ENCODE measurements at places on chromosomes 2 and 18.

GRCh38 chr2:46802665-46803546 is 112.7 kb downstream of the MCFD2 start:
- DNase-seq: no peak

- no peak for DNase-seq
These were observed 29.2 kb upstream of the KCNS3 start for GRCh38 chr2:17849275-17849674.

- DNase-seq: no peak
These were observed 670.7 kb upstream of the ZNF804A start for GRCh38 chr2:183927406-183928325.

DNA sequence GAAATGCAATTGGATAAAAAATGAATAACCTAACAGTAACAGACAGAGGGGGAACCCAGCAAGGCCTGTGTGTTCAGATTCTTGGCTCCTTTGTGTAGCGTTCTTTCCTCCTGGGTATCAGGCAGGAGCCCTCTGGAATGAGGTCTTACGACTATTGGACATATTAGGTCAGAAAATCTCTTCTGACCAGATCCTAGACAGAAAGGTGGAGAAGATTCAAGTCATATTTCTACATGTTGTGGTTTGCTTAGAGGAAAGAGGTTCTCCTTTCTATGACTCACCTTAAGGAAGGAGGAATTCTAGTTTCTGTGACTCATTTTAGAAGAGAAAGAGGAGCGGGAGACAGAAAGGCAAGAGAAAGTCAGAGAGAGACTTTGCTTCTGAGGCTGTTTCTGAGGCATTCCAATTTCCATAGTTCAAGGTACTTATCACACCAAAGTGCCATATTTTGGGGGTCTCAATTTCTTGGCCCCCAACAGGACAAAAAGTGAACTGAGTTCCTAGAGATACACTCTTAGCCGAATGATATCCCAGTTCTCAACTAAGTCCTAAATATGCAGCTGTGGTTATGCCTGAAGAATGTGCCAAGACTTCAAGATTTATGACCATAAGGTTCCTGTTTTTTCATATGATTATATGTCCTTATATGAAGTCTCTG is 618.6 kb downstream of the ZEB2 start:
- DNase-seq: no peak

DNA sequence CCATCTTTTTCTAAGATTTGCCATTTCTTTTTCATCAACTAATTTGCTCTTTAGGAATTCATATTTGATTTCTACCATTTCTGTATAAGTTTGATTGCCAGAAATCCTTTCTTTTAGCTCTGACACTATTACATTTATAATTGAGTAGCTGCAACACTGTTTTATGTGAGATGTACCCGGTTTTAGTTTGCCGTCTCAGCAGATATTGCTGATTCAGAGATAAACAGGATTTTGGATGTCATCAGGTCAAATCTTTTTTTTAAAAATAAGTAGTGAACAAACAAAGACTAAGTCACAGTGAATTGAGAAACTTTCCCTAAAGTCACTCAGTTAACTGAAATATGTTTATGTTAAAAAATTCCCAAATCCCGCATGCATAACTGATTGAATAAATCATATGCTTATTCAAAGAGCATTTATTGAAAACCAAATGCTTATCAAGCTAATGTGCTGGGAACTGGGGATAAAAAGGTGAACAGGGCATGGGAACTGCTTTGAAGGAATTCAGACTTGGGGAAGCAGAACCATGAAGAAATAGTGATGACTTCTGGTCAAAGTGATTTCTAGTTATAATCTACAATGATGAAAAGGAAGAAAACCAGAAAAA is 19.5 kb upstream of the CCDC102B start:
- no peak for DNase-seq

DNA sequence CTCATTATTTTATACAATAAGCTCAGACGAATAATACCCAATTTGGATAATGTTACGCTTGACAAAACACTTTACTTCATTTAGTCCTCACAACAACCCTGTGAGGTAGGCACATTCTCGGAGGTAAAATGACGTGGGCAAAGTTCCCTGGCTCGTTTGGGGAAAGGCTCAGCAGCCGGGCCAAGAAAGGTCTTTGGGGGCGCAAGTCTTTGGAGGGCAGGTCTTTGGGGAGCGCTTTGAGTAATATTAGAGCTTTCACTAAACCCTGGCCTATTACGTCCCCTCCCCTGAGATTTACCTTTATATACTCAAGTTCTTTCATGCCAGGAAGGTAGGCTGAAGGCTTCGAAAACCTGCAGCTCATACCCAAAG is 427 bp downstream of the RBKS start:
- DNase-seq: no peak

DNA sequence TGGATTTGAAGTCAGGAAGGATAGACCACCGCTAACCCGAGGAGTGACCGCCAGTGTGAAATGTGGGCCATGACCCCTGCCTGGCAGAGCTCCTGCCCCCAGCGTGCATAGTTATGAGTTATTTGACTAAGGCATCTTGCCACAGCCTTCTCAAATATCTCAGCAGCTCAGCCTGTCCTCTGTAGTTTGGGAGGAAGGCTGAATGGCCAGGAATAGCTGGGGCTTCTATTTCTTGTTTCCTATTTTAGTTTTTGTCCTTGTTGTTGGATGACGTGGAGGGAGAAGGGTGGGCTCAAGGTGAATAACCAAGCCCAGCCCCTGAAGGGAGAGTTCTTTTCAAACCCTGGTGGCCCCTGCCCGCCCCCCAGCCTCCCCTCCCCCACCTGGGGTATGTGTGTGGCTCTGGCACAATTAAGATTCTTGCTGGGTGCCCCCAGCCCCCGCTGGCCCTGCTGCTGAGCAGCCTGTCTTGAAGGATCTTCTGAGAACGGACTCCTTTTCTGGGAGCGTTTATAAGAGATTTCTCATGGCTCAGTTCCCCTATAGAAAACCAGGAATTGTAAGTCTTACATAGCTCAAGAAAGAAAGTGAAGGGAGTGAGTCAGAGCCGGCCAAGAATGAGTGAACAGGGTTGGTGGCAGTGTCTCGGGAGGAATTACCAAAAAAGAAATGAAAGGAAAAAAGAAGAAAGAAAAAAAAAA is 157.4 kb downstream of the GLI2 start:
- no peak for DNase-seq

- no peak for DNase-seq
These were observed 7.8 kb upstream of the MYCN start for GRCh38 chr2:15932394-15933183.

DNA sequence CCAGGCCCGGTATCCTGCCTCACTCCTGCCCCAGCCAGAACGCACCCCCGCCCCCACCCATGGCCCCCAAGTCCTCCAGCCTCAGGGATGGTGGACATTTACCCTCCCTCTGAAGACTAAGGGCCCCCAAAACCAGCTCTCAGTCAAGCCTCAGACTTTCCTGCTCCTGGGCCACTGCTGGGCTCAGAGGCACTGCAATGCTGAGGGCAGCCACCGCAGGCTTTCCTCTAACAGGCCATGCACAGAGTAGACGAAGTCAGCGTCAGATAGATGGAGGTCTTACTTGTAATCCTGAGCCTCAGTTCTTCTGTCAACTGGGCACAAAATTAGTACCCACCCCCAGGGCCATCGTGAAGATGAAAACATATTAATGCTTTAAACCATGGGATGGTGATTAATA is 92.6 kb downstream of the TTC32 start:
- no peak for DNase-seq

DNA sequence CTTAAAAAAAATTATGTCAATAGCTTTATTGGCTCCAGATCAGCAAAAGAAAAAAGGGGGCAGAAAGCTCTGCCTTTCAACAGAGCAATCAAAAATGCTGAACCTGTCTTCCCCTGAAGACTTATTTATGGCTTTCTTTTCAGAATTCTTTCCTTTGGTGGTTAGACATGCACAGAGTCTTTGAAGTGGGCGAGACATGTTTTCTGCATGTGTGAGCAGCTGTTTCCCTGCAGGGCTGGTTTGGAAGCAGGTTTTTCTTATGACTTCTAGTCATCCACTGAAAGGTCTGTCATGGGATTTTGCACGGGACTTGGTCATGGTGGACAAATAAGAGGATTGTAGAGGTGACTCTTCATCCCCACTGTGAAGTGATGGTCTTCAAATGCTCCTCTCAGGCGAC is 160.3 kb downstream of the VAPA start:
- DNase-seq: no peak

- no peak for DNase-seq
These were observed 225.4 kb upstream of the ID2 start for GRCh38 chr2:8456151-8457091.

DNA sequence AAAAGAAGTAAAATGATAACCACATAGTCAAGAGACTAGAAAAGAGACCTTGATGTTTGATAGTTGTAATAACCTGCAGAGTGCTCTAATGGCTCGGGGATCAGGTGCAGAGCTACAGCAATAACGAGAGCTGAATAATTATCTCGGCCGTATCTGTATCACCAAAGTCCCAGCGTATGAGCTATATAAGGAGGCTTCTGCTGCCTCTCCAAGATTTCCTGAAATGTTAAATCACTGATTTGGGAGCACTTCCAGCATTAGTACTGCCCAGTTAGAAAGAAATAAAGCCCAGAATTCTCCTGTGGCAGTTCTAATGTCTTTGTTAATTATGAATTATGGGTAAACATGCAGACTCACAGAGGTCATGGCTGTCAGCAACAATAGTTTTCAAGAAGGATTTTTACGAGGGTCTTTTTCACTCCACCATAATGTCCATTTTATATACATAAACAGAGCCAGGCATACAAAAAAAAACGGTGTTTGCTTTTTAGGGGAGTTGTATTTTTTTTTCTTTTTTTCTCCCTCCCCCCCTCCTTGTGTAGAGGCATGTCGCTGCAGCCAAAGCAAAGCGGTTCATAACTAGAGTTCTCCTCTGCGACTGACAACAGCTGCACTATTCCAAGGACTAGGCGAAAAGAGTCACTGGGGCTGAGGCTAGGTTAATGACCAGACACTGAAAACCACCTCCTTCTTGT is 168.3 kb upstream of the VRK2 start:
- no peak for DNase-seq

DNA sequence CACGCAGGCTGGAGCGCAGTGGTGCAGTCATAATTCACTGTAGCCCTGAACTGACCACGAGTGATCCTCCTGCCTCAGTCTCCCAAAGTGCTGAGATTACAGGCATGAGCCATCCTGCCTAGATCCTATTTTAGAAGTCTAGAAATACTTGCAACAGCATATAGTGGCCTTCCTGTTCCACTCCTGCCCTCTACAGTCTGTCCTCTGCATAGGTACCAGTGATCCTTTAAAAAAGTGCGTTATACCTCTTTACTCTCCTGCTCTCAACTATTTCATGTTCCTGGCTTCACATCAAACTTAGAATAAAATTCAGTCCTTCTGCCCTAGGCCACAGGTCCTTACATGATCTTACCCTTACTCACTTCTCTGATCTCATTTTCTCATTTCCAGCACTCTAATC is 6.0 kb downstream of the COMMD1 start:
- no peak for DNase-seq

DNA sequence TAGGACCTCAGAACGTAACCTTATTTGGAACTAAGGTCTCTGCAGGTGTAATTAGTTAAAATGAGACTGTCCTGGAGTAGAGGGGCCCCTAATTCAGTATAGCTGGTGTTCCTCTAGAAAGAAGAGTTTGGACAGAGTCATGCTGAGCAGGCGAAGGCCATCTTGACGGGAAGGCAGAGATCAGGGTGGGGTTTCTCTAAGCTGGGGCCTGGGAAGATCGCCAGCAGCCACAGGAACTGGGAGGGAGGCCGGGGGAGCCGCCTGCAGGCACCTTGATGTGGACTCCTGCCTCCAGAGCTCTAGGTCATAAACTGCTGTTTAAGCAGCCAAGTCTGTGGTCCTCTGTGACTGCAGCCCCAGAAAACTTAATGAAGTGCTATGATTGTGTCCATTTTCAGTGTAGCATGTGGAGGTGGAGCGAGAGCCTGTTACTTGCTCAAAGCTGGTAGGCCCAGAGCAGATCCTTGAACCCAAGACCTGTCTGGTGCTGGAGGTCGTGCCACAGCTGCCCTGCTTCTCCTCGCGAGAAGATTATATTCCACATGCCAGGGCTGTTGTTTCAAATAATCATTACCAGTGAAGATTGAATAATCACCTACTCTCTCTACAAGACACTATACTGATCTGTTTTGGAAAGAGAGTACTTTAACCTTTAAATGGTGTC is 105.7 kb downstream of the TPO start:
- no peak for DNase-seq

GRCh38 chr18:53508529-53508928 is 715.9 kb downstream of the MBD2 start:
- no peak for DNase-seq

- DNase-seq: no peak
These were observed 433.4 kb upstream of the MEIS1 start for GRCh38 chr2:66001538-66001937.

- no peak for DNase-seq
These were observed 471.5 kb downstream of the TXNL1 start for GRCh38 chr18:56166914-56167313.

GRCh38 chr2:230706053-230706521 is 6.6 kb upstream of the CAB39 start:
- peak; percentile 50 for DNase-seq

DNA sequence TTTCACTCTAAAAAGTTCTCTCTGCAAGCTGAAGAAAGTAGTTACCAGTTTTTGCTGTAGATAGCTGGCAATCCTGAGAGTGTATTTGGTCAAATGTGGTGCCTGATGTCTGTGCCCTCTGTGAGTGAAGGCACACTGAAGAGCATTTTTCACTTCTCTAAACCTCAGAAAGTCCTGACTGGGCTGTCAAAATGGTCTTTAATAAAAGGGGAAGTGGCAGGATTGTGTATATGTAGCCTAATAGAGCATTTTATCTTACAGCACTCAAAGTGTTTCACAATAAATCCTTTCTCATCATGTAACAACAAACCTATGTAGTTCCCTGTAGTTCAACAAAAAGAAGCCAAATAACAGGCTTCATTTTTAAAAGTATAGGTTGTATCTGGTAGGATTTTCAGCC is 1552.3 kb upstream of the SLC39A10 start:
- DNase-seq: no peak

- peak; percentile 2 for DNase-seq
These were observed 109.9 kb downstream of the SLC4A3 start for GRCh38 chr2:219737270-219737691.

- no peak for DNase-seq
These were observed 22.9 kb downstream of the COLEC12 start for GRCh38 chr18:477565-477964.

DNA sequence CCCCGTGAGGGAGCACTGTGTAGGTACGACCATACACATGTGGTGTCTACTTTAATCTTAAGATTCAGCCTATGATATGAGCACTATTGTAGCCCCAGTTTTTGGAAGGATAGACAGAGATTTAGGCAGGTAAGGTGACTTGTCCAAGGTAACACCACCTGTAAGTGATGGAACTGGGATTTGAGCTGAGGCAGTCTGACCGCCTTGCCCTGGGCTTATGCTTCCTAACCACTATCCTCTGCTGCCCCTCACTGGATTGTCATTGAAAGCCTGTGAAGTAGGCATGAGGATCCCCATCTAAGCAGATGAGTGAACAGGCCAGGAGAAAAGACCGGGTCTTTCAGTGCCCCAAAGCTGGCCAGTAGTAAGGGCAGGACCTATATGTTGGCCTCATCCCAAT is 343.8 kb downstream of the CYRIA start:
- DNase-seq: no peak

Measured in NCI-H510A (cell line).